ENCODE measurements at places on chromosomes 16 and 17.

GRCh38 chr17:6569370-6570285, 13.3 kb upstream of the PITPNM3 start:
- no peak for DNase-seq

DNA sequence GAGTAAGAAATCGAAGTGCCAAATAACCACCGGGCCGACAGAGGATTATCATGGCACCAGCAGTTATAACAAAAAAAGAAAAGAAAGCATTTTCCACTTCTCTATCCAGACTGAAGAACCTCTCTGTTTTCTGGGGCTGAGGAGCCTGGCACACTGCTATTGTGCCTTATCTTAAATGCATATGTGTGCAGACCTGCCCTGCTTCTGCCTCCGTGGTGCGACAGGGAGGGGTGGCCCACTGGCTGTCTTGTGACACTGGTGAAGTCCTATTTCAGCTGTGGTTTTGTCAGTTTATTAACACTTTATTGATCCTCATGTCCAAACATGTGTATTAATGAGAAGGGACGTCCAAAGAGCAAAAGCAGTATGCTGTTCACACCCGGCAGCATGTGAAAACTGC, 55.4 kb downstream of the CDK5R1 start:
- DNase-seq, result no peak

DNA sequence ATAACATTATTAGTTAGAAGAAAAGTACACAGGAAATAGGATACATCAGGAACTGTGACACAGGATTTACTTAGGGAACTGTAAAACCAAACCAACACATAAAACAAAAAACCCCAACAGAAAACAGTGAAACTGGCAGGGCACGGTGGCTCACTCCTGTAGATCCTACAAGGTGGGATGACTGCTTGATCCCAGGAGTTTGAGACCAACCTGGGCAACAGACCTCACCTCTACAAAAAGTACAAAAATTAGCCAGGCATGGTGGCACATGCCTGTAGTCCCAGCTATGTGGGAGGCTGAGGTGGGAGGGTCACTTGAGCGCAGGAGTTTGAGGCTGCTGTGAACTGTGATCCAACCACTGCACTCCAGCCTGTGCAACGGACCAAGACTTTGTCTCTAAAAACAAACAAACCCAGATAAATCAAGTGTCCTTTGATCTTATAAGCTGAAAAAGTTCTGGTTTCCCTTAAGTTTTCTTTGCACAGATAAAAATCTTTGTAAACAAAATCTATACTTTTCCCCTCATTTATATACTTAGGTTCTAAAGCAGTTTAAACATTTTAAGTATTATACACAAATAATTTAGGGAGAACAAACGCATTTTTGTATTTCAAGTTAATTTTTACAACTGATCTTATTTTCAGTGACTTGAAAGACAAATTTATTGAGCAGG, 111.5 kb upstream of the TOB1 start:
- no peak for DNase-seq

- no peak for DNase-seq
Measured at GRCh38 chr16:86928523-86929011, 350.2 kb downstream of the FOXL1 start.

GRCh38 chr16:54027062-54027461, 259.5 kb downstream of the IRX3 start:
- no peak for DNase-seq

GRCh38 chr17:29757788-29758187, 135.1 kb upstream of the CORO6 start:
- DNase-seq, result no peak

- no peak for DNase-seq
Measured at GRCh38 chr16:17134586-17134985, 336.2 kb downstream of the XYLT1 start.

DNA sequence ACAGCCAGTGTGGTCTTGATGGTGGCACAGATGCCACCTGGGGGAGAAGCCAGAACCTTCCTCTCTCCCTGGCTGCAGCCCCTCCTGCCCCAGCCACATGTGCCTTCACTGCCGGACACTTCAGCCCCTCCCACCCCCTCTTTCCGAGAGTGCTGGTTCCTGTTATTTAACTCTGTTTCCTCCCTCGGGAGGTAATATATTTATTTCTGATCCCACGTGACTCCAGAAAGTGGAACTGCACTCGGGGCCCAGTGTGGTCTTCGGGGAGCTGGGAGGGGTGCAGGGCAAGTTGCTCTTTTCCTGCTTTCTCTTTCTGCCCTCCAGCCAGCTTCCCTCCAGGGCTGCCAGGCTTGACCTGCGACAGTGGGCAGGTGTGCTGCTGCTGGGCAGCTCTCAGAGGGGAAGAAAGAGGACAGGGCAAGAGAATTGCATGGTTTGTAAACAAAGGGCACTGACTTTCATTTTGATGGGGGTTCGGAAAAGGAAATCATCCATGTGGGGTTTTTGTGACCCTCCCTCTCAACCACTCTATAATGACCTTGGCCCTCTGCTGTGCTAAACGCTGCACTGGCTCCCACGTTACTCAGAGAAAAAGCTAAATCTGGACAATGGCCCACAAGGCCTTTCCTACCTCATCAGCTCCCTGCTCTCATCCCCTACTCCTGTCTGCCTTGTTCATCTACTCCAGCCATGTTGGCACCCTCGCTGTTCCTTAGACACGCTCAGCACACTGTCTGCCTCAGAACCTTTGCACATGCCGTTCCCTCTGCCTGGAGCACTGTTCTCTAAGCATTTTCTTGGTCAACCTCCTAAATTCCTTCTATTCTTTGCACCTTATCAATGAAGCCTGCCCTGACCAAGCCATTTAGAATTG, 8.2 kb upstream of the CIITA start:
- no peak for DNase-seq

DNA sequence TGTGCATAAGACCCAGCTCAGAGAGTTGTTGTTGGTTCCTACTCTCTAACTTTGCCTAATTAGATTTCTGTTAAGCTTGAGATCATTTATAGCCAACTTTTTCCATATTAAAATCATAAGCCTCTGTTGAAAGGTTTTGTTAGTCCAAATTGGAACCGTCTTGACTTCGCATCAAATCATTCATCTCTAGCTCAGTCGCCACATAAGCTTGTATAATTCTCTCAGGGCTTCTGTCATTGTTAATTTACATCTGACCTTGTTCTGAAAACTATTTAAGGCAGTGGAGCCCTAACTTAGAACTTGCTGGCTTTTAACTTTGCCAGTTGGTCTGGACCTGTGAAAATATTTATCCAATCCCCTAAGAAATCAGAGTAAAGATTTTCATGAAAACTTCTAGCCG, 107.2 kb downstream of the PITPNC1 start:
- no peak for DNase-seq

- no peak for DNase-seq
Measured at GRCh38 chr17:48606892-48607614, 2.3 kb upstream of the HOXB6 start.

GRCh38 chr16:66335704-66336329, 30.7 kb upstream of the CDH5 start:
- no peak for DNase-seq

- DNase-seq, result no peak
Measured at GRCh38 chr17:29384901-29385300, 5.3 kb upstream of the TAOK1 start.

DNA sequence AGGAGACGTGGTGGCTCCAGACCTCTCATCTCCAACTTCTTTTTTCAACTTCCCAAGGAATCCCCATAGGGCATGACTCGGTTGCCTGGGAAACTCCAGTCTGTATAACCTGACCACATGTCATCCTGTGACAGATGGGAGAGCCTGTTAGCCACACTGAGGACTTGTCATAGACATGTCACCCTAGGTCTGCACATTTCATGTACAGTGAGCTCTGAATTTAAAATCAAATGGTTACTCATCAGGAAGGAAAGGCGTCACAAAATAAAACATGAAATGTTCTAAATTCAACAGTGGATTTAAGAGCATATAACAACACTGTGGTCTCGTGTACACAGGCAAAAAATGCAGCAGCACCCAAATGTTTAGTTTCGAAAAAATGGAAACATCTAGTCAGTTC, 22.2 kb upstream of the ADAMTS18 start:
- no peak for DNase-seq

DNA sequence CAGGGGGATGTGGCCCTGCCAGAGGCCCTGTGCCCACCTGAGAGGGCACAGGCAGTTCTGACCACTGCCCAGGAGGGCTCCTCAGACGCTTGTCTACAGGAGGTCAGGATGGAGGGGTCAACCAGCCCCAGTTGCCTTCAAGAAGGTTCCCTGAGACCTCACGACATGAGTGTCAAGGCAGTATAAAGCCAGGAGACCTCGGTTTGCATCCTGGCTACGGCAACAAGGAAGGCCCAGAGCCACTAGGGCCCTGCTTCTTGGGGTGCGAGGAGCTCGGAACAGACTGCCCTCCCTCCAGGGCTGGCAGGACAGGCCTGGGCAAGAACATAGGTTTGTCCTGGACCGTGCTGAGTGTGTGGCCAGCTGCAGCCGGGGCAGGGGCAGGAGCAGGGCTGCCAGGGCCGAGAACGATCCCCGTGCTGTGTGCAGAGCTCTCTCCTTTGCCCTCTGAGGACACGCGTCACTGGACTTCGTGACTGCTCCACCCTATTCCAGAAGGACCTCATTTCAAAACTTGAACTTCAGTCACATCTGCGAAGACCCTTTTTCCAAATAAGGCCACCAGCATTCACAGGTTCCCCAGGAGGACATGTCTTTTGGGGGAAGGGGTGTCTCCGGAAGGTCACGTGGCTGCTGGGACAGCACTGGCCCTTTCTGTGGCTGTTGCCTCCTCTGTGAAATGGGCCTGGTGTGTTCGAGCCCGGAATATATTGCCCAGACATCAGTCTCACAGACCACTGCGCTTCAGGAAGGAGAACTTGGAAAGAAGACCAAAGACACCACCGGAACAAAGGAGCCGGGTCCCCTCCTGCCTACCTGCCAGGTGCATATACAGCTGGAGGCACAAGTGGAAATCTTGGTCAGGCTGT, 27.7 kb downstream of the SLC7A5 start:
- no peak for DNase-seq

DNA sequence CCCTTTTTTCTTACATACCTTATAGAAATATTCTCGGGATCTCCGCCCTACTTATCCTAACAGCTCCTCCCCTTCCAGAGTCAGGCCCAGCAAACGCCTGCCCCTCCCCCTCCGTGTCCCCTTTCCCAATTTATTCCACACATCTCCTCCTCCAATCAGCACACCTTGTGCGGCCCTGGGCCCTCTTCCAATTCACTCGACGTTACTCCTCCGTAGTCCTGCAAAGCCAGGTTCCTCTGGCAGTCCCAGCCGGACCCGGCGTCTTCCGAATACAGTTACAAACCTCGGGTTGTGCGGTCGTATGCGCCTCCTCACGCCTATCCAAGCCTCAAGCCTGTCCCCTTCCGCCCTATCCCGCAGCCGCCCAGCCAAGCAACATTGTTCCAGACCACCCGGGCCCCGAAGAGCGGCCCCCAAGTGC, 677 bp downstream of the CBX1 start:
- DNase-seq, result no peak

DNA sequence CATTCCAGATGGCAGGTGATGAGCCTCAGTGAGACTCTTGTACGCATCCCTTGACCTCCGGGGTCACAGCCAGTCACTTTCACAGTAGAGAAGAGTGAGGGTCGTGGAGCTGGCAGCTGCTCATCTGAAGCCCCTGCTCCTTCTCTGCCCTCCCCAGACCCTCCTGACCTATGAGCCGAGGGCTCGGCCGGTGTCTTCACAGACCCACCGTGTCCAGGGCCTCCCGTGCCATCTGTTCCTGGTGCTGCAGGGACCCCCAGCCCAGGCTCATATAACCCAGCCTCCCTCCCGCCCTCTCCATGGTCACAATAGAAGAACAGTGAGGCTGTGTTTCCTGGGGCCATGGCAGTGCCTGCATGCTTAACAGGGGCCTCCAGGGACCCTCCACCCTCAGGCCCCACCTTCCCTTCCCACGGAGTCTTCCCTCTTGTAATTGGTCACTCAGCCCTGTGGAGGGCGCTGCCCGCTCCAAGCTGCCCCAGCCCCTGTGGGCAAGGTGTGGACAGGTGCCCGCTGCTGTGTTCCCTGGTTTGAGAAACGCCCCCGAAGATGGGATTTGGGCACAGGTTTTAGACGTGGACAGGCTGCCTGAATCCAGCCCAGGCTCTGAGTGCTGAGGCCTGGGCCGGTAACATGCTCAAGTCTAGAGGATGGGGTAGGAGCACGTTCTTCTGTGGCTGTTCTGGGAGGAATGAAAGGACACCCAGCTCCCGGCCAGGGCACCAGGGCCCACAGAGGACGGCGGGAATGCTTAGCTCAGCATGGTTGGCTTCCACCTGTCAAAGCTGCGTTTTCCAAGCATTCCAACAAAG, 38.7 kb downstream of the ACSF3 start:
- DNase-seq, result no peak

GRCh38 chr16:25729188-25729915, 37.6 kb downstream of the HS3ST4 start:
- no peak for DNase-seq

- DNase-seq, result no peak
Measured at GRCh38 chr16:51577621-51578303, 426.7 kb upstream of the SALL1 start.

DNA sequence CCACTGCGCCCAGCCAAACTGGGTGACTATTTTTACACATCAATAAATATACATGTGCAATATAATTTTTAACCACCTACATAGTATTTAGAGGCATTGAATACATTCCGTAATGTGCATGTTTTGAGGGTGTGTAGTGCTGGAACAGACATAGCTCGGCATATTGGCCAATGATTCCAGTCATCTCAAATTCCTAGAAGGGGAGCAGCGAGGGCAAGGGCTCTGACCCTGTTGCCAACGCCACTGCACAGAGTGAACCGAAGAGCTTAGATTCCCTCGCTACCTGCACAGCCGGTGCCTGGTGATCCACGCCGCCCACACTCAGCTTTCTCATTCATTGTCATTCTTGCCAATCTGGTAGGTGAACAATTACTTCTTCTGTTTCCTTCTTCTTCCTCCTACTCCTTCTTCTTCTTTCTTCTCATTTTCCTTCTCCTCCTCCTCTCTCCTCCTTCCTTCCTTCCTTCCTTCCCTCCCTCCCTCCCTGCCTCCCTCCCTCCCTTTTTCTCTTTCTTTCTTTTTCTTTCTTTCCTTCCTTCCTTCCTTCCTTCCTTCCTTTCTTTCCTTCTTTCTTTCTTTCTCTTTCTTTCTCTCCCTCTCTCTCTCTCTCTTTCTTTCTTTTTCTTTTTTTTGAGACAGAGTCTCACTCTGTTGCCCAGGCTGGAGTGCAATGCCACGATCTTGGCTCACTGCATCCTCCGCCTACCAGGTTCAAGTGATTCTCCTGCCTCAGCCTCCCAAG, 26.3 kb upstream of the ATP2A3 start:
- DNase-seq, result no peak

- no peak for DNase-seq
Measured at GRCh38 chr17:42122371-42123303, at the start of gene HSPB9. HSPB9 (plus strand) TSS chr17:42122804; CDS start chr17:42122851, 47 bp downstream.

Measured in stimulated activated CD8-positive, alpha-beta memory T cell treated with anti-CD3 and anti-CD28 coated beads, Interleukin-15, amount 100 ng/mL, for 24 hours (primary cell).